Lung microvascular endothelial cell (primary cell): ENCODE measurements at places on chromosomes 3 and 15. TPM values are rescaled to one million over a fixed set of nuclear protein-coding genes. Genes with fewer than 3 reads are reported as not detected.

EXD1 gene
- not detected in 2 replicates for total RNA-seq

ARMC8 gene
- 36.4 and 42.1 TPM in 2 replicates for total RNA-seq

SAMMSON gene
- total RNA-seq: not detected in 2 replicates

GHRL gene
- total RNA-seq: 0.40 and 0.65 TPM in 2 replicates

CTDSPL gene
- total RNA-seq: 82.8 and 206 TPM in 2 replicates

EPHB3 gene
- 0.22 and 0.60 TPM in 2 replicates for total RNA-seq

IL17RC gene
- 11.5 and 17.4 TPM in 2 replicates for total RNA-seq

SCG5 gene
- total RNA-seq: 0.20 and 0.44 TPM in 2 replicates

AADACL2 gene
- total RNA-seq: not detected in 2 replicates

CAMKV gene
- total RNA-seq: under 0.01 TPM in 2 replicates

GUCA1C gene
- not detected in 2 replicates for total RNA-seq
